ENCODE measurements at places on chromosomes 13 and 19. TPM values are rescaled to one million over a fixed set of nuclear protein-coding genes. Genes with fewer than 3 reads are reported as not detected.

Gene ZNF441
- total RNA-seq, result not detected

GRCh38 chr13:78609464-78610205, 6.3 kb upstream of the POU4F1 start:
- DNase-seq, result peak; percentile 80

DNA sequence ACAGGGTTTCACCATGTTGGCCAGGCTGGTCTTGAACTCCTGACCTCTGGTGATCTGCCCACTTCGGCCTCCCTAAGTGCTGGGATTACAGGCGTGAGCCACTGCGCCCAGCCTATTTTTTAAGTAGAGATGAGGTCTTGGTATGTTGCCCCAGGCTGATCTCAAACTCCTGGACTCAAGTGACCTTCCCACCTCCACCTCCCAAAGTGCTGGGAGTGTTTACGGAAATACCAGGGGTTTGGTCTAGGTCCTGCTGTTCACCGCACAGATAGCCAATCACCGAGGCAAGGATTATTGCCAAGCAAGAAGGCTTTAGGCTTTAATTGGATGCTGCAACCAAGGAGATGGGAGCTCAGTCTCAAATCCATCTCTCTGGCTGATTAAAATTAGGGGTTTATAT, 11.6 kb downstream of the CLEC4G start:
- no peak for DNase-seq

DNA sequence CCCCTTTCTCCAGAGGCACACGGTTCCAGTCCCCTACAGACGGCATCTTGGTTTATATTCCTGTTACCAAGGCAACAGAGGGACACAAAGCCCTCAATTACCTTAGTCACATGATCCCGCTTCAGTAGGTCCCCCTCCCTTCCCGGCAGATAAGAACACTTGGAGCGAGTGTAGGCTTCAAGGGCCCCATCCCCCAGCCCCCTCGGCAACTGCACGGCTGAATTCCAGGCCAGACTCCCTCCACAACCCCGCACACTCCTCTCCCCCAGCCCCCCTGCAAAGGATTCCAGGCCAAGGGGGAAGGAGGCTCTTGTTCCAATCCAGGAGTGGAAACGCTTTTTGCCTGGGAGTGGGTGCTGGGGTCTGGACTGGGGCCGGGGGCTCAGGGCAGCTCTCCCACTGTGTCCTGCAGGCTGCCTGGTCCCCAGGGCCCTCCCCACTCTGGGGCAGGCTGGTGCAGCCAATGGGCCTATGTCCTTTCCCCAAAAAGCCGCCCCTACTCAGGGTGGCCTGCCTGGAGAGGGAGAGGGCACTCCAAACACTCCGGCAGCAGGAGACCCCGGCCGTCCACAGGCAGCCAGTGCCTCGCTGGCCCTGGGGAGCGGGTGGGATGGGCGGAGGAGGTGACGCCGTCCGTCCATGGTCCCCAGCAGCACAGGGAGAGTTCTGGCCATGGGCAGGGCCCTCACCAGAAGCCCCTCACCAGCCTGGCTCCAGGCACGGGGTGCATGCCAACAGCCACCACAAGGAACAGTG, 62.6 kb downstream of the MLLT1 start:
- DNase-seq, result peak; percentile 94

GRCh38 chr19:14181906-14182305, 24.1 kb downstream of the ADGRL1 start:
- DNase-seq, result peak; percentile 16

DNA sequence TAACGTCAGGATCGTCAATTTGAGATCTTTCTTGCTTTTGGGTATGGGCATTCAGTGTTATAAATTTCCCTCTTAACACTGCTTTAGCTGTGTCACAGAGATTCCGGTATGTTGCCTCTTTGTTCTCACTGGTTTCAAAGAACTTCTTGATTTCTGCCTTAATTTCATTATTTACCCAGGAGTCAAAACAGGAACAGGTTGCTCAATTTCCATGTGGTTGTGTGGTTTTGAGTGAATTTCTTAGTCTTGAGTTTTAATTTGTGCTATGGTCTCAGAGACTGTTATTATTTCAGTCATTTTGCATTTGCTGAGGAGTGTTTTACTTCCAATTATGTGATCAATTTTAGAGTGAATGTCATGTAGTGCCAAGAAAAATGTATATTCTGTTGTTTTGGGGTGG, 153.1 kb downstream of the PCDH17 start:
- DNase-seq, result no peak

DNA sequence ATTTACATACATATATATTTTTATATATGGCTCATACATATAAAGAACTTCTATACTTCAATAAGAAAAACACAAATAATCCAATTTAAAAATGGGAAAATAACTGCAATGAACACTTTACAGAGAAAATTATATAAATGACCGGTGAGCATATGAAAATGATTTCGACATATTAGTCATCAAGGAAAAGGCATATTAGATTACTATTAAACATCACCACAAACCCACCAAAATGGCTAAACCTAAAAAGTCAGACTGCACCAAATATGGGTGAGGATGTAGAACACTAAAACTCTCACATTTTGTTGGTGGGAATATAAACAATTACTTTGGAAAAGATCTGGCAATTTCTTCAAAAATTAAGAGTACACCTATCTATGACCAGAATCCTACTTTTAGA, 316.2 kb downstream of the ENOX1 start:
- DNase-seq, result no peak

Gene KLK13
- 2.0 TPM for total RNA-seq

- no peak for DNase-seq
These were observed 240.3 kb downstream of the DCT start for GRCh38 chr13:94239135-94239534.

Gene ADGRE3
- total RNA-seq, result not detected

Gene KCNJ14
- total RNA-seq, result 0.70 TPM

DNA sequence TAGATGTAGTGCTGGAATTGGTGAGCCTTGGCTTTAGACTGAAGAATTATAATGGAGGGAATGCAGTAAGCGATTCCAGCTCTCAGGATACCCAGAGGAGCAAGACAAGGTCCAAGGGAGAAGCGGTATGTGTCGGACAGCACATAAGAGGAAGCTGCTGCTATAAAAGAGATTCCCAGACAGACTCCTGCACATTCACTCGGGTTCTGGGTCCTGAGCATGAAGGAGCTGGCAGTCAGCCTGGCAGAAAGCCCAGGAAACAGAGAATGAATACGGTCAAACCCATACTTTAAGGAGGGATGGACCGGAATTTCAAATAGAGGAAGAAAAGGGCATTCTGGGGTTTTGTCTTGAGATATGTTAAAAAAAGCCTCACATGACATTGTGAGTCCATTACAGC, 308.3 kb downstream of the DNAJC15 start:
- no peak for DNase-seq

GRCh38 chr19:33385956-33386355, 12.4 kb downstream of the CEBPG start:
- DNase-seq, result no peak

Gene KEAP1
- total RNA-seq, result 82.3 TPM

DNA sequence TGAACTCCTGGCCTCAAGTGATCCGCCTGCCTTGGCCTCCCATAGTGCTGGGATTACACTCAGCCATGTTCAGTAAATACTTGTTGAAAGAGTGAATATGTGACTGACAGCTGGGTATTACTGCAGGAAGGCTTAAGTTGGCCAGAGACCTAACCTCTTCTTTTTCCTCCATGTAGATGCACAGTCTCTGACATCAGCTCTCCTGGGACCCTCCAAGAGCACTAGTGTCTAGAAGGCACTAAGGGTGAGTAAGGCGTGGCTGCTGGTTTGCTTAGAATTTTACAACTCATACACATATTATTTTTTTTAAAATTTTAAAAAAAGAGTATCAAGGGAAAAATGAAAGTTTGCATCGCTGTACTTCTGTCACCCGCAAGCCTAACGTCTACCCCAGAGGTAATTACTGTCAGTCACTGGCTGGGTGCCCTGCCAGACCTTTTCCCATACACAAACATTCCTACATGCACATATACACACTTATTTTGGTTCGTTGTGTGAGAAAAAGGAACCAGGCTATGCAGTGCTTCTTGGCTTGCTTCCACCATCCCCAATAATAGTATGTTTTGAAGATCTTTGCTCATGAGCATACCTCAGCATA, 122.0 kb downstream of the SIPA1L3 start:
- no peak for DNase-seq

DNA sequence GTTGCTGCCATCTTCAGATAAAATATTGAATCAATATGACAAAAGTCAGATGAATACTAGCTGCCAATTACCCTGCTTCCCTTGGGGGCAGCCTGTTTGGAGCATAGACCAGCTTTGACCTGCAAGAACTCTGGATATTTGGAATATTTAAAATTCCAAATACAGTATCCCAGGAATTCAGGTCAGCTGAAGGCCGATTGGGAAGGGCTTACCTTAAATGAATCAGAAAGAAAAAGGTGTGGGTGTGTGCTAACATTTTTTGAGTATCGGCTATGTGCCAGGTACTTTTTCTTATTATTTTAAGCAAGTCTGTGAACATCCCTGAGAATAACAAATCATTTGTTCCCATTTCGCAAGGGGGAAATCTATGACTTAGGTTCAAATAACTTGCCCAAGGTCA, 1.8 kb upstream of the RUBCNL start:
- DNase-seq, result no peak

DNA sequence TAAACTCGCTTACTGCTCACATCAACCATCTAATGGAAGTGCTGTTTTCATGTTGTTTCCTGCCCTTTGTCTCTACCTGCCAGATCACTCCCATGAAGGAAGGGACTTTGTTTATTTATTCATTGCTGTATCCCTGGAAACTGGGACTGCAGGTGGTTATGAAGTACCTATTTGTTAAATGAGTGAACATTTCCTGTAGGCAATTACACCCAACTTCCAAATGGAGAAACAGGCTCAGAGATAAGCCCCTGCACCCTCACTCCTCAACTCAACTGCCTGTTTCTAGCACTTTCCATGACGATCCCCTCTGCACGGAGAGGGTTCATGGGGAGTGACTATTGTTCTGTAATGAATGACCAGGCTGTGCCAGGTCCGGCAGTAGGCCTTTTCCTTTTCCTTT, 1.9 kb upstream of the SELENOW start:
- peak; percentile 49 for DNase-seq

GRCh38 chr13:107807306-107808073, 407.8 kb downstream of the LIG4 start:
- DNase-seq, result no peak

DNA sequence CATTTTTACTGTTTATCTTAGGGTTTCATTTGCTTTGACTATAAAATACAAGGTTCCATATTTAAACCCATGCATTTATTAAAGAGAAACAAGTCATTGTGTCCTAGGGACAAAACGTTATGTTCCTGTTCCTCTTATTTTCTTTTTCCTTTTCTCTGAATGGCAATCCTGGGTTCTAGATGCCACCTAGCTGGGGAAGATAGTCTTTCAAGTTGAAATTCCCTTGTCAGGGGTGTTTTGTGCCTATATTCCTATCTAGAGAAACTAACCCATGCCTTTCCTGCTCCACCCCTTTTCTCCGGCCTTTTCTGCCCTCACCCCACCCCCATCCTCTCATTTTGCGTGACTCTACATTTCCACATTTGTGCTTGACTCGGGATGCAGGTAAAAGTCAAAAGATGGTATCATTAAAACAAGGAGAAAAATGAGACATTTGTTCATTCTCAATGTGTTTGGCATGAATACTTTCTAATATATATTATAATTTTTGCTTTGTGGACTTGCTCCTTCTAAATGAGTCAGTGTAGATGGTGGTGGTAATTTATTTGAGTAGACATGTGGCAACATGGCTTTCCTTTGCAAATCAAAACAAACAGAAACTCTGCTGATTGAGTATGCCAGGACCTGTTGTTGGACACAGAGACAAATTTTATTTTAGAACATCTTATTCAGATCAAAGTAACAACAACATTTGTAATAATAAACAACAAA, 26.8 kb upstream of the STARD13 start:
- DNase-seq, result no peak

GRCh38 chr19:1491114-1491848, at the start of gene REEP6:
Gene REEP6, plus strand, starts transcription at chr19:1491181. Its CDS starts 89 bp downstream, at chr19:1491270.
- DNase-seq, result no peak

- no peak for DNase-seq
These were observed 24.6 kb downstream of the DYRK1B start for GRCh38 chr19:39809368-39809767.

GRCh38 chr19:39430675-39431593, 4.8 kb downstream of the RPS16 start:
- DNase-seq, result peak; percentile 49

DNA sequence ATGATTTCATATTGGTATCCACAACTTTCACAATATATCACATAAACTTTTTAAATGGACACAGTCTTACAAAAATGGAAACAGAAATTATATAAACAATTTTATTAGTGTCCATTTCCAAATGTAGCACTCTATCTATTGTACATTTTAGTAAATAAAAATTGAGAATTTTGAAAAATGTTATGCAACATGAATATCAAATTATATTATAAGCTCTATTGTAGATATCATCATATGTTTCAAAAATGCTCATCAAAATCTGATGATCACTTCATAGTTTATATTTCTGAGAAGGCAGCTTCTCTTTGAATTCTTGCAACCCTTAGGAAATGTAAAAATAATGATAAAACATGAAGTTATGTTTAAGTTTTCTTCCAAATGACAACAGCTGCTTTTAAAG, 1928.6 kb downstream of the PCDH9 start:
- DNase-seq, result no peak

Gene IGSF23
- total RNA-seq, result not detected

- peak; percentile 91 for DNase-seq
These were observed 791 bp downstream of the PRKD2 start for GRCh38 chr19:46715975-46716671.

Gene NBEA
- 16.1 TPM for total RNA-seq

- DNase-seq, result peak; percentile 13
These were observed 52.0 kb downstream of the TDRD3 start for GRCh38 chr13:60448907-60449510.

Gene SYNE4
- total RNA-seq, result 14.4 TPM

- peak; percentile 58 for DNase-seq
These were observed 3.6 kb downstream of the GPR4 start for GRCh38 chr19:45598267-45599001.

DNA sequence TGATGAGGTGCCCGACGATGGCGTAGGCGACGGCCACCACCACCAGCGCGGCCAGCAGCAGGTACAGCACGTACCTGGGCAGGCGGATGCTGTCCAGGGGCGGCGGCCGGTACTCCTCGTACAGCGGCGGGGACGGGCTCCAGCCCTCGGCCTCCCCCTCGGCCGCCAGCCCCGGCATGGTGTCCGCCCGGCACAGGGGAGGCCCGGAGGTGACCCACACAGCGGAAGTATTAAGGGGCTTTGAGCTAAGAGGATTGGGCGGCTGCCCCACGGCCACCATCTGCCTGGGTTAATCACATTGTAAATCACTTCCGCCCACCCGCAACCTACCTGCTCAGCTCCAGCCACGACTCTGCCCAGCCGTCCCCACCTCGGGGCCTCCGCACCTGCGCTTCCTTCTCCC, at the start of gene SMIM44:
SMIM44 (minus strand) TSS at position 216 of the 403 bp plus-strand sequence; CDS start at position 178, 38 bp downstream.
- DNase-seq, result no peak

Gene KCNC3
- 0.14 TPM for total RNA-seq

Gene GFY
- not detected for total RNA-seq

DNA sequence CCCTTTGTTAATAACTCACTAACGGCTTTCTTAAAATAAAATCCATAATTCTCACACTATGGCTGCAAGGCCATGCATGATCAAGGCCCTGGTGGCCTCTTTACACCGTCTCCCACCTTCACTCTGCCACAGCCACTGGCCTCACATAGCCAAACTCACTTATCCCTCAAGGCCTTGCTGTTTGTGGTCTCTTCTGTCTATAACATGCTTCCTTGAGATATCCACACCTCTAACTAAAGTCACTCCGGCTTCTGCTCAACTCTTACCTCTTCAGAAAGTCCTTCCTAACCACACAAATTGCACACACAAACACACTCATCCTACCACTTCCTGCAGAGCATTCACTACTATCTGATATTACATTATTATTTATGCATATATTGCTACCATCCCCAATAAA, 262.5 kb downstream of the DIAPH3 start:
- no peak for DNase-seq

GRCh38 chr13:110352735-110353134, 45.7 kb downstream of the COL4A2 start:
- peak; percentile 82 for DNase-seq

Gene NLRP9
- not detected for total RNA-seq
